ENCODE measurements at places on chromosomes 12 and 14.

DNA sequence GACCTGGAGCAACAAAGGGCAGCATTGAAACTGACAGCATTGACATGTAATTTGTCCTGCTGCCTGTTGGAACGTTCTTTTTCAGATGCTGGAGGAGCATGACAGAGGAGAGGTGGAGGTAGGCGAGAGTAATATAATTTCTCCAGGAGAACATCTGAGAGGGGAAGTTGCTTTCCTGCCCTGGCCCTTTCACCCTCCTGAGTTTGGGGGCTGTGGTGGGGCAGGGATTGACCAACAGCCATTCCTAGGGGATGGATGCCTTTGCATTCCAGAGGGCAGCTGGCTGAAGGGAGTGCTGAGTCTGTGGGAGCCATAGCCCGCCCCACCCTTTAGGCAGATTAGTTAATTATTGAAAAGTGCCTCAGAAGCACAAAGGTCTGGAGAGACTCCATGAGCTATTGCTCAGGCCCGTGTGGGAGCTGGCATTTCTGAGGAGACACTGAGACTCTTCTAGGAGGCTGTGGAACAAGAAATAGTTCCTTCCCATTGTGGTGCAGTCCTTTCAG is 73.5 kb downstream of the ARF6 start:
- peaks cover 37% of the 10 kb centered on the region for H3K4me1 ChIP-seq
- no peak for DNase-seq
- H3K36me3 ChIP-seq = no peaks in the 10 kb centered on the region
- no peaks in the 10 kb centered on the region for H3K27me3 ChIP-seq
- H3K4me3 ChIP-seq = no peak overlapping the region

DNA sequence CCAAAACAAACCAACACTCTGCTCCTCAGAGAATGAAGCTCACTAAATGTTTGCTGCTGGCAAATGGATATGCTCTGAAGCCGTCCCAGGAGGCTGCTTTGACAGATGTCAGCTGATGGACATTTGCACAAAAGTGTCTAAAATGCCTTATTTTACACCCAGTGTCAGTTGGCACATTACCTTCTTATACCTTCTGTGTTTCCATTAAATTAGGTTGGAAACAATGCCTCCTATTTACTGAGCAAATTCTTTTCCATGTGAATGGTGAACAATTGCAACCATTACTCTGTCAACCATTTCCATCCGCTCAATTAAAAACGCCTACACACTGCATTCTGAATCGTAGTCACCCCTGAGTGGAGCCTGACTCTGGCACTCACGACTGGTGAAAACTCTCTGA is 1679.9 kb upstream of the FLRT2 start:
- no peaks in the 10 kb centered on the region for H3K4me1 ChIP-seq
- no peaks in the 10 kb centered on the region for H3K36me3 ChIP-seq
- H3K27ac ChIP-seq = no peak overlapping the region
- DNase-seq = no peak
- no peak overlapping the region for H3K4me3 ChIP-seq
- no peaks in the 10 kb centered on the region for H3K27me3 ChIP-seq

DNA sequence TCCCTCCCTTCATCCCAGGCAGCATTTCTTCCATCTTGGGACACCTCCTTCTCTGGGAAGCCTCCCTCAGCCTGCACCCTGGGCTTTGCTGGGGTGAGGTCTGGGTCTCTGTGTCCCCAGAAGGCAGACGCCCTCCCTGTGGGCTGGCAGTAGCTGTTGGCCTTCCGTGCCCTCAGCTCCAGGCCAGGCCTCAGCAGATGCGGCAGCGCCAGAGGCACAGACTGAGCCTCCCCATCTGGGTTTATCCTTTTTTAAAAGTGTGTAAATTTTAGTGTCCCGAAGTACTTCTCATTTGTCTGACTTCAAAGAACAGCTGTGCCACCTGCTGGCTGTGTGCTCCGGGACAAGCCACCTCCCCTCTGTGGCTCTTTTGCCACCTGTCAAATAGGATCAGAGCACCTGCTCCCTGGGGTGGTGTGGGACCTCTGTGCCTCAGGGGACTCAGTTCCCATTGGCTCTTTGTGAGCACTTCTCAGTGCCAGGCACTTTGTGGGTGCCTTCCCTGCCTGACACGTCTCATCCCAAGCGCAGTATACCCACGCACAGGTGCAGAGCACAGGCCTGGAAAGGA is 11.1 kb downstream of the EXOC3L4 start:
- H3K27ac ChIP-seq = no peak overlapping the region
- H3K4me3 ChIP-seq = no peak overlapping the region
- DNase-seq = no peak
- peaks cover 16% of the 10 kb centered on the region for H3K4me1 ChIP-seq
- no peaks in the 10 kb centered on the region for H3K36me3 ChIP-seq

- H3K27me3 ChIP-seq = no peaks in the 10 kb centered on the region
- DNase-seq = no peak
- no peak overlapping the region for H3K4me3 ChIP-seq
- H3K36me3 ChIP-seq = no peaks in the 10 kb centered on the region
Measured at GRCh38 chr12:68910128-68910527, 22.8 kb downstream of the CPM start.
